Fibroblast of skin of abdomen (primary cell): ENCODE measurements at places on chromosomes 2 and 18.

- DNase-seq = no peak
These were observed 419.6 kb downstream of the DLGAP1 start for GRCh38 chr18:4035521-4035920.

DNA sequence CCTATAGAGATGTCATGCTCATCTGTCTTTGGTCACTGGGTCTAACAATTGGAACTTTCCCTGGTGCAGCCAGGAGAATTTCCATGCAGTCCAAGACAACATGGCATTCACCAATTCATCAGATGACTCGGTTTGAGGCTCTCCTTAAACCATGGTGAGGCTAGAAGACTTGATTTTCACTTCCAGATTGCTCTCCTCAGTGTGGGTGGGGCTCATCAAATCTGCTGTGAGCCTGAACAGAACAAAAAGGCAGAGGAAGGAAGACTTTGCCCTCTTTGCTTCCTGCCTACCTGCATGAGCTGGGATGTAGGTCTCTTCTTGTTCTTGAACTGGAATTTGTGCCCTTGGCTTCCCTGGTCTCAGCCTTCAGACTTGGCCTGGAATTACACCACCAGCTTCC lies 203.4 kb upstream of the TRIB2 start:
- DNase-seq = no peak

- DNase-seq = no peak
These were observed 20.1 kb upstream of the VIT start for GRCh38 chr2:36676364-36676763.

GRCh38 chr2:82013641-82014040 lies 1709.1 kb upstream of the LRRTM1 start:
- DNase-seq = no peak

GRCh38 chr2:172246649-172247048 lies 143.9 kb upstream of the DLX2 start:
- no peak for DNase-seq

GRCh38 chr2:128735296-128735960 lies 416.8 kb upstream of the HS6ST1 start:
- DNase-seq = no peak

DNA sequence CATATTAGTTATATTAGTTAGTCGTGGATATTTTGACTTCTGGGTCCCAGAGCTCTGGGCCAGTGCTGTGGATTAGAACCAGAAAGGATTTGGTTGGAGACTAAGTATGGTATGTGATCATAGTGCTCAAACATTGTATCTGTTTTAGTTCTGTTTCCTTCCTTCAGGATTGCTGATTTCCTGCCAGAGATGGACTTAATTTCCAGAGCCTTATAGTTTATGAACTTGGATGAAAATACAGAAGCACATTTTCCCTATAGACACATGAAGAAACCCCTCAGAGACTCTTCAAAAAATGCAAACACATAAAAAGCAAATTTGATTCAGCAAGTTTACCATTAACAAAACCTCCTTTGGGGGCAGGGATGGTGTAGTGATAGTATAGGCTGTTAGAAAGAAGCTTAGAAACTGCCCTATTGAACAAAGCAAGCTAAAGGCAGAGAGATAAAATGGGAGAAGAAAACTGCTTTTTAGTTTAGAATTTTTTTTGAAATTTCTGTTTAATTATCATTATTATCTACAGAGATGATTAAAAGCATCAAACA lies 88.7 kb upstream of the EFEMP1 start:
- DNase-seq = no peak

DNA sequence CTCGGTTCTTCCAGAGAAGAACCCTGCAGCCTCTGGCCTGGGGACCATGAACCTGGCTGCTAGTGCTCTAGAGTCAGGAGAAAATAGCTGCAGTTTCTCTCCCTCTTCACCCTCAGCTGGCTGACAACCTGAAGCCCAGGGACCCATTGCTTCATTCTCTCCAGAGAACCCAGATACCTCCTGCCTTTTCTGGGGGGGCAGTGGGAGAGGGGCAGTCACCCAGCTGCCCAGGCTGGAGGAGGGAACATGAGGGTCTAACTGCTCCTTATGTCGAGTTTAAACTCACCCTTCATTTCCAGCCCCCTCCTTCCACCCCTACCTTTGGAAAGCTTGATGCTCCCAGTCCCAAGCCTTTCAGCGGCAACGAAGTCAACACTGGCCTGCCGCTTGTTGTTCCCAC lies 7.6 kb upstream of the ZFAND2B start:
- DNase-seq = no peak

- DNase-seq = no peak
These were observed 102.2 kb downstream of the VIT start for GRCh38 chr2:36798724-36799123.

DNA sequence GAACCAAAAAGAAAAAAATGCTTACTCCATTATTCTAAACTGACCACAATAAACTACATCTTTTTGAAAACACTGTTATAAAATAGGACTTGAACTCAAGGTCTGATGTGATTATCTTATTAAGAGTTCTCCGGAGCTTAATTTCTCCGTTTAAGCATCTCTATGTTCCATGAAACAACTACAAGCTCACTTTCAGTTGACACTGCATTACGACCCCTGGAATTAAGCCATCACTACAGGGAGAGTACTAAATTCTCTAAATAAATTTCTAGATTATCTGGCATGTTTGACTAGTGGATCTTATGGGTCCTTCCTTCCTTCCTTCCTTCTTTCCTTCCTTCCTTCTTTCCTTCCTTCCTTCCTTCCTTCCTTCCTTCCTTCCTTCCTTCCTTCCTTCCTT lies 249.0 kb downstream of the IKZF2 start:
- DNase-seq = no peak

DNA sequence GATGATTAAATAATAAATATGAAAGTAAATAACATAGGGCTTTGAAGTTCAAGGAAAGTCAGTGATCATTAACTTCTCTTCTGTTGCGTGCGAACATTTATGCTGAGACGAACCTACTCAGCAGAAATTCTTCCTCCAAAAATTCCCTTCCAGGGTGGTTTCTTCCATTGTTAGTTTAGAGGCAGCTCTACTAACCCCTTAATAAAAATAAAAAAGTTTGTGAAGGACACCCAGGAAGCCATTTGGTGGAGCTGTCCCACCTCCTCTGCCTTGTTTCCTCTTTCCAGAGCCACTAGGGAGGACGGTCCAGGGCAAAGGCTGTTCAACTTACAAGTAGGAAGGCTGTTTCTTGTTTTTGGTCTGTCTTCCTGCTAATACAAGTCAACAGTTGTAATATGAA lies 2.1 kb upstream of the SMAD2 start:
- DNase-seq = no peak

GRCh38 chr2:172540421-172540820 lies 15.5 kb upstream of the PDK1 start:
- no peak for DNase-seq
